ENCODE measurements at places on chromosomes 12 and 14. TPM values are rescaled to one million over a fixed set of nuclear protein-coding genes. Genes with fewer than 3 reads are reported as not detected.

DNA sequence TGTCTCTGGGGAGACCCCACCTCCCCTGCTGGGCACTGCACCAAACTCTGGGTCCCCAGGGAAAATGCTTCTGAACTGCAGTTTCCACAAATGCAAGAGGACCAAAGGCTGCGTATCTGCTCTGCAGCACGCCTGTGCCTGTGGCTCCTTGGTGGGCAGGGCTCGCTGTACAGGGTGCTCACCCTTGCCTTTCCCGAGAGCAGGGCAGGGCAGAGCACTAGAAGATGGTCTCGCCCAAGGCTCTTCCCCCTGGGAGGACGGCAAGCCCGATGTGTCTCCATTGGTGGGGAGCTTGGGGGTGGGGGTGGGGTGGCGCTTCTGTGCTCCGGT is 175.3 kb upstream of the RTL1 start:
- no peak overlapping the region for H3K27ac ChIP-seq
- H3K36me3 ChIP-seq: no peaks in the 10 kb centered on the region
- H3K27me3 ChIP-seq: no peaks in the 10 kb centered on the region
- no peak overlapping the region for H3K4me3 ChIP-seq
- DNase-seq: no peak
- no peaks in the 10 kb centered on the region for H3K4me1 ChIP-seq

Gene COX8C
- total RNA-seq: not detected

- H3K36me3 ChIP-seq: no peaks in the 10 kb centered on the region
- peaks cover 9% of the 10 kb centered on the region for H3K4me1 ChIP-seq
- no peak overlapping the region for H3K4me3 ChIP-seq
- DNase-seq: no peak
- no peak overlapping the region for H3K27ac ChIP-seq
Measured at GRCh38 chr12:55699471-55700055, 8.1 kb downstream of the ITGA7 start.

- H3K4me1 ChIP-seq: peaks cover 68% of the 10 kb centered on the region
- peaks cover 2% of the 10 kb centered on the region for H3K36me3 ChIP-seq
- H3K27ac ChIP-seq: peak overlapping the region; percentile 91
- peak; percentile 18 for DNase-seq
- H3K4me3 ChIP-seq: no peak overlapping the region
Measured at GRCh38 chr14:64715628-64716412, 11.6 kb downstream of the PLEKHG3 start.

Gene SIX1
- total RNA-seq: 0.32 TPM

All from Caco-2 (cell line).